CD4-positive, alpha-beta T cell (primary cell): ENCODE measurements at places on chromosomes 3 and 15.

- no peak for DNase-seq
Observed at GRCh38 chr3:46565607-46566039, 479 bp downstream of the LRRC2 start.

- no peak for DNase-seq
Observed at GRCh38 chr15:43255376-43255775, 11.4 kb downstream of the TGM5 start.

- no peak for DNase-seq
Observed at GRCh38 chr3:5717254-5717653, 529.7 kb downstream of the EDEM1 start.

- no peak for DNase-seq
Observed at GRCh38 chr3:186946756-186947375, 16.5 kb downstream of the ST6GAL1 start.

GRCh38 chr3:30319713-30320112, 286.7 kb upstream of the TGFBR2 start:
- peak; percentile 31 for DNase-seq

DNA sequence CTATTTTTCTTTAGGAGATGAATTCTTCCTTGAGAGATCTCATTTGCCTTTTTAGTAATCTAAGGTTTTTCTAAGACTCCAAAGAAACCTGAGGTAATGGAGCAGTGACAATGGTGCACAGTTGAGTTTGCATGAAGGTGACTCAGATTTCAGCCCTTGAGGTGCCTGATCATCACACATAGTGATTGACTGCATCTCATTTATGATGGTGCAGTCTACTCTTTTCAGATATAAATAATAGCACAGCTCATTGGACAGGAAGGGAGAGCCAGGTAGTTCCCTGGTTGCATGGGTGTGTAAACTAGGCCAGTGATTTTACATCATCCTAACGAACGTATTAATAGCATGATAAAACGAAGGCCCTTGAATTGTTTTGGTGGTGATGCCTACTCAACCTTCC, 86.1 kb upstream of the SAMMSON start:
- DNase-seq = no peak

- no peak for DNase-seq
Observed at GRCh38 chr3:80232760-80233159, 465.0 kb upstream of the ROBO1 start.

DNA sequence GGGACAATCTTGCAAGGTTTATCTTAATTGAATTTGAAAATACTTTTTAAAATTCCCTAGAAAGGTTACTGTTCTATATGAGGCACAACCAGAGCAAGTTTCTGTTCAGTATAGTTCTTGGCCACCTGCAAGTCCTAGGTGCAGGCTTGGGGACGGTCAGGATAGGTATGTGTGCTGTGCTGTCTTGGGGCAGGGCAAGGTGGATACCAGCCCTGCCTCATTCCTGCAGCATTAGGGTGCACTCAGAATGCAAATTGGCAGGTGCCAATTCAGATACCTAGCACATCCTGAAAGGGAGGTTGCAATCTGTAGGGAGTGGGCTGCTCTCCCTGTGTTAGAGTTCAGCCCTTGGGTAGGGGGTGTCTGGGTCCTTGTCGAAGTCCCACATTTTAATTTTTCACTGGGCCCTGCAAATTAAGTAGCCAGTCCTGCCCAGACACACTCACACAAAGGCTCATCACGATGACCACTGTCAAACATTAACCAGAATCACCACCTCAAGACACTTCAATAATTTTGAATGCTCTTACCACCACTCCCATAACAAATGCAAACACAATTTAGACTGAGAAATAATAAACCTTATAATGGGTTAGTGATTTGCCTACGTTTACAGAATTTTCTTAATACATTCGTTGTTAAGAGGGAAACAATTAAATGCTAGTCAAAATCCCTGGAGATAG, 838.0 kb upstream of the NR2F2 start:
- DNase-seq = no peak

DNA sequence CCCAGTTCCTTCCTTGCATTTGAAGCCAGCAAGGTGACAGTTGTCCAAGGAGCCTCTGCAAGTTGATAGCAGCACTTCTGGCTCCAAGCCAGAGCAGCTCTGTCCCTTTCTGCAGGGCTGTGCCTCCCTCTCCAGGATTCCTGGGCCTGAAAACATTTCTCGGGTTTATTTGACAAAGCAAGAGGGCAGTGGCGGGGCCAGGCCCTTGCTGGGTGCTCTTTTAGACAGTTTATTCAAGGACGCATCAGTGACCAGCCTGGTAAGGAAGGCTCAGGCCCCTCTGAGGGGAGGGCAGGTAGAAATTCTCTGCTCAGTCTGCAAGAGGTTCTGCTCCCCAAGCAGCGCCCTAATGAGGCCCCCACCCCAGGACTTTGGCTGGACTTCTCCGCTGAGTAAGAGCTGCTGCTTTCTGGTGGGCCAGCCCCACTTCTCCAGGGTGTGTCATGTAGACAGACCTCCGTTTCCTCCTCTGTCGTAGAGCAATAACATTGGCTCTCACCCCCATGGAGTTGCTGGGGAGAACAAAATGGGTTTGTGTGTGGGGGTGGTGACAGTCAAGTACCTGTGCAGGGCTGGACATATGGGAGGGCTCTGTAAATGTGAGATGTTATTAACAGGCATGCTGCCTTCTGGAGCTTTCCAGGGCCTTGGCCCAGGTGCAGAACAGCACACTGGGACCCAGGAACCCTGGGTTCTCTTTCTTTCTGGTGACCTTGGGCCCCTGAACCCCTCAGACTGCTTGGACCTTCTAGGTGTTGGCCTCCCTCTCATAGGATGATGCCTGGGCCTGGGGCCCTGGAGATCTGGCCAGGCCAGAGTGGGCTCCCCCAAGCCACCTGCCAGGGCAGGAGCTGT, 146.2 kb upstream of the TLE3 start:
- DNase-seq = no peak

DNA sequence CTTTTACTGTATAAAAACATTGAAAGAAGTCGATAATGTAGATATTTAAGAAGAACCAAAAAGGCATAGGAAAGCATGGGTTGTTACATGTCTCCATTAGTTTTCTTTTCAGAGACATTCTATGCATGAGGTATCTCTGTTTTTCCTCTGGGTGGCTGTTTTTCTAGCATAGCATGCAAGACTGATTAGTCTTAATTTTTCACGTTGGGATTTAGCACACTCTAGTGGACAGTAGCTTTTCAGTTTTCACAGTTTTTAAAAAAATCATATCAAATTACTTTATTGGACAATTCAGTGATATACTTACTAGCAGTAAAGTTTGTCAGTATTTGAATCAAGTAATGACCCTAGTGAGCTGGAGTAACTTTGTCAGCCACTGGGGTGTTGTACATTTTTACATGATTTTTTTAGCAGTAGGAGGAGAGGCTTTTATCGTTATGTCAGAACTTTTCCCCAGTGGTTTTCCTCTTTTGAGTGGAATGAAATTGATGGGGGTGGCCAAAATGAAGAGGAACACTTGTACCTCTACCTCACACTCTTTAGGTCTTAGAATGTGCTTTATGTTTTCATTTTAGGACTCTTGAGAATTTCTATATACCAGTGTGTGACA, 57.2 kb downstream of the SEC22A start:
- DNase-seq = no peak

DNA sequence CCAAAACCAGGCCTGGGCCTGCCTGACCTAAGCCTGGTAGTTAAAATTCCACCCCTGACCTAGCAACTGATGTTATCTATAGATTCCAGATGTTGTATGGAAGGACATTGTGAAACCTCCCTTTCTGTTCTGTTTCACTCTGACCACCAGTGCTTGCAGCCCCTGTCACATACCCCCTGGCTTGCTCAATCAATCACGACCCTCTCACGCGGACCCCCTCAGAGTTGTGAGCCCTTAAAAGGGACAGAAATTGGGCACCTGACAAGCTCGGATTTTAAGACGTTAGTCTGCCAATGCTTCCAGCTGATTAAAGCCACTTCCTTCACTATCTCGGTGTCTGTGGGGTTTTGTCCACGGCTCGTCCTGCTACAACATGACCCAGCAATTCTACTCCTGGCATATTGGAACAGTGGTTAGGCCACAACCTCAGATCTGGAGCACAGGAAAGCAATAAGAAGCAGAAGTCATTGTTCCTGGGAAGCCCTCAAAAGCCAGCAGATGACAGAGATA, 36.7 kb upstream of the LHFPL4 start:
- no peak for DNase-seq

GRCh38 chr3:42728056-42728455, 25.5 kb upstream of the HHATL start:
- DNase-seq = no peak

DNA sequence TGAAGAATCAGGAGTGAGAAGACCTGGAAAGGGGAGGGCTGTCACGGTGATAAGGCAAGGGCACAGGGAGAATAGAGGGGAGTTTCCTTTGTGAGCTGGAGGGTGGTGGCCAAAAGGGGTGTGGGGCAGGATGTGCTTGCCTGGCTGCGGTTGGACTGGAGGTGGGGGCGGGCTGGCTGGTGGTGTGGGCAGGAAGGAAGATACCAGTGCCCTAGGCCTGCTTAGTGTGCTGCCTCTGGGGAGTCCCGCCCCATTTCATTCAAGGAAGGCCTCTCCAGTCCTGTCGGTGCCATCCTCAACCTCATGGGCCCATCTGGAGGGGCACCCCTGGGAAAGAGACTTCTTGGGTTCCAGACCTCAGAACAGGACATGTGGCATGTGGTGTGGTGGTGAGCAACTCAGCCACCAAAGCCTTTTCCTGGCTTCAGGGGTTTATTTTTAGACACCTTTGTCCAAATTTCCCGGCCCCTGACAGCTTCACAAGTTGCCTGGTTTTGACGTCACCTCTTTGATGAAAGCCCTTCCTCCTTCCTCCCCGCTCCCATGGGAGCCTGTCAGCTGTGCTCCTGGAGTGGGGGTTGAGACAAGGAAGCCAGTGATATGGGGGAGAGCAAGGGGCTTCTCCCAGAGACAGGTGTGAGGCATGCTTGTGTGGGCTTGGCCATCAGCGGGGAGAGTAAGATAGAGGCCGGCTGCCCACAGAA, 15.6 kb downstream of the TEX264 start:
- DNase-seq = peak; percentile 77

DNA sequence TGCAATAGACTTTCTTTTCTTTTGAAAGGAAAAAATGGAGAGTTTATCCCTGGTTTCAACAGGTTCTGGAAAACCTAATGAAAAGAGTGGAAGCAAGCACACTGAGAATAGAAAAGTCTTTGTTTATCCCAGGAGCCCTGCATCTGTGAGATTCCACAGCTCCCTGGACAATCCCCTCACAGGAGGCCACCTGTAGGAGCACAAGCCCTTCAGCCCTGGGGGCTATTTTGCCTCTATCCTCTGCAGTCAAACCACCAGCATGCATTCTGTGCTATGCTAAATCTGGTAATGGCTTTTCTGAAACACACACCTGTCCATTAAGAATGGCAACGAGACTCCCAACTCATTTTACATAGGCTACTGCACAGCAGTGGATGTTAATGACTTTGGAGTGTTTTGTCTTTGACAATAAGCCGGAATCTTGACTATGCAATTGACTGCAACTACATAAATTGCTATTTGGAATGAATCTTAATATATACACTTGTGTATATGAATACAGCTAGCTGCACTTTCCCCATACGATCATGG, 369.4 kb downstream of the NR2F2 start:
- no peak for DNase-seq

- no peak for DNase-seq
Observed at GRCh38 chr15:87045746-87046145, 966.1 kb downstream of the AGBL1 start.

GRCh38 chr3:70849911-70850699, 537.7 kb upstream of the MDFIC2 start:
- DNase-seq = no peak

DNA sequence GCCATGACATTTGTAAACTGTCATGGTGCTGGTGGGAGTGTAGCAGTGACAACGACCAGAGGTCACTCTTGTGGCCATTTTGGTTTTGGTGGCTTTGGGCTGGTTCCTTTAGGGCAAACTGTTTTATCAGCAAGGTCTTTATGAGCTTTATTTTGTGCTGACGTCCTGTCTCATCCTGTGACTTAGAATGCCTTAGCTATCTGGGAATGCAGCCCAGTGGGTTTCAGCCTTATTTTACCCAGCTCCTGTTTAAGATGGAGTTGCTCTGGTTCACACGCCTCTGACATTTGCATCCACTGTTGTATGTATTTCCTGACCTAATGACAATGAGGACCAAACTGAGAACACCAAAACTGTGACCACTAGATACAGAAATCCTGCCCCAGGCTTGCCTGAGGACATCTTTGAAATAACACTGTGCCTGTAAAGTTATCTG, 37.6 kb downstream of the RAB8B start:
- no peak for DNase-seq

GRCh38 chr3:190546881-190547510, 33.1 kb downstream of the IL1RAP start:
- DNase-seq = no peak

DNA sequence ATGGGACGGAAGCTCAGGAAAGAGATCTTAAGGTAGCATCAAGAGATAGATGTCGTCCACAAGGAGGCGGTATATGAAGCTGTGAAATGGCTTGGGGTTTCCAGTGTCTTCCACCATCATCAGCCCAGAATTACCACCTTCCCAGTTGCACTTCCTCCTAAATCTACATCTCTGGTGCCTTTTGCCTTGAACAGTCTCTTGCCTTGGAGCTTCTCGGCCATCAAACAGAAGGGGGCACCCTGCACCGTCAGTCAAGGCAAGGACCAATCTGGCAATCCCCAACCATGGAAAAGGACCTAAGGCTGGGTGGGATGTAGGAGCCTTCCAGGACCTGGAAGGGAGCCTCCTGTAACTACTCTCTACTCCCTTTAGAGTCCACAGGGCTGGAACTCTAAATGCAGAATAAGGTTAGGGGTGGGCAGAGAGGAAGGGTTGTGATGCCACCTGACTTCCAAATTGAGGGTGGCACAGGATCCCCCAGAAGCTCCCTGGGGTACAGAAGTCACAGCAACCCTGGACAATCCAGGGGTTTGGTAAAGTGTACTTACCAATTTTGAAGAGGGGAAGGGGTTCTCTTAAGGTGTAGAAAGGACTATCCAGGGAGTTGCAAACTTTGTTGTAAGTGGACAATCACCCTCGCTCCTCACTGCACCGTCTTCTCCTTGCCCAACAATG, 1.0 kb upstream of the RYR3 start:
- no peak for DNase-seq

- no peak for DNase-seq
Observed at GRCh38 chr3:187186801-187187421, 10.4 kb upstream of the RTP1 start.

GRCh38 chr3:111890051-111890580, 31.1 kb downstream of the PHLDB2 start:
- no peak for DNase-seq

- no peak for DNase-seq
Observed at GRCh38 chr3:182242489-182242942, 530.8 kb downstream of the SOX2 start.
